ENCODE measurements at places on chromosomes 2 and 18. TPM values are rescaled to one million over a fixed set of nuclear protein-coding genes. Genes with fewer than 3 reads are reported as not detected.

ABCG5 gene
- 0.01 TPM for polyA plus RNA-seq

NLRC4 gene
- 0.18 TPM for polyA plus RNA-seq

WDR43 gene
- 8.1 TPM for polyA plus RNA-seq

NYAP2 gene
- polyA plus RNA-seq, result 0.09 TPM

KCNG2 gene
- not detected for polyA plus RNA-seq

ADD2 gene
- 0.12 TPM for polyA plus RNA-seq

CHRNA1 gene
- polyA plus RNA-seq, result not detected

ALPP gene
- polyA plus RNA-seq, result not detected

TMEM247 gene
- not detected for polyA plus RNA-seq

TNFRSF11A gene
- 2.2 TPM for polyA plus RNA-seq

CCDC150 gene
- 2.6 TPM for polyA plus RNA-seq

SERPINE2 gene
- polyA plus RNA-seq, result 16.6 TPM

DNAJC5G gene
- 0.14 TPM for polyA plus RNA-seq

CYS1 gene
- 0.94 TPM for polyA plus RNA-seq

LIMS4 gene
- polyA plus RNA-seq, result 0.93 TPM

CHST10 gene
- 0.81 TPM for polyA plus RNA-seq

ST3GAL5 gene
- polyA plus RNA-seq, result 3.2 TPM

DYNAP gene
- 27.8 TPM for polyA plus RNA-seq

NCL gene
- polyA plus RNA-seq, result 84.4 TPM

SCLY gene
- 6.6 TPM for polyA plus RNA-seq

ATAD2B gene
- polyA plus RNA-seq, result 4.0 TPM

POTEI gene
- polyA plus RNA-seq, result not detected

CYRIA gene
- polyA plus RNA-seq, result 1.0 TPM

NPPC gene
- 2.2 TPM for polyA plus RNA-seq

ATP5MC3 gene
- 432 TPM for polyA plus RNA-seq

PRSS56 gene
- polyA plus RNA-seq, result not detected

TBR1 gene
- 0.02 TPM for polyA plus RNA-seq

DSC3 gene
- polyA plus RNA-seq, result 41.7 TPM

RESP18 gene
- polyA plus RNA-seq, result not detected

QPCT gene
- 1.2 TPM for polyA plus RNA-seq

SERPINB2 gene
- polyA plus RNA-seq, result 241 TPM

AFF3 gene
- polyA plus RNA-seq, result 1.1 TPM

HSBP1L1 gene
- 26.0 TPM for polyA plus RNA-seq

SAG gene
- polyA plus RNA-seq, result not detected

AOX1 gene
- 2.8 TPM for polyA plus RNA-seq

VWA3B gene
- polyA plus RNA-seq, result 0.01 TPM

UGT1A5 gene
- 0.01 TPM for polyA plus RNA-seq

THUMPD2 gene
- polyA plus RNA-seq, result 8.7 TPM

GALR1 gene
- not detected for polyA plus RNA-seq

MC5R gene
- polyA plus RNA-seq, result 0.20 TPM

KRTCAP3 gene
- polyA plus RNA-seq, result 21.0 TPM

ADCYAP1 gene
- polyA plus RNA-seq, result 0.14 TPM

TPO gene
- 1.3 TPM for polyA plus RNA-seq

EHD3 gene
- 24.1 TPM for polyA plus RNA-seq

DIPK1C gene
- polyA plus RNA-seq, result not detected

GPBAR1 gene
- 0.45 TPM for polyA plus RNA-seq

MATN3 gene
- 0.42 TPM for polyA plus RNA-seq

WNT10A gene
- 13.7 TPM for polyA plus RNA-seq

SLC11A1 gene
- polyA plus RNA-seq, result 1.1 TPM

TMEM87B gene
- polyA plus RNA-seq, result 9.1 TPM

CAPN14 gene
- polyA plus RNA-seq, result 72.7 TPM

GAL3ST2 gene
- polyA plus RNA-seq, result 0.10 TPM

DOK1 gene
- 2.5 TPM for polyA plus RNA-seq

CDH7 gene
- polyA plus RNA-seq, result under 0.01 TPM

TCF4 gene
- 4.8 TPM for polyA plus RNA-seq

ABHD3 gene
- 13.4 TPM for polyA plus RNA-seq

OXER1 gene
- polyA plus RNA-seq, result 0.48 TPM

FAP gene
- polyA plus RNA-seq, result 0.95 TPM
